ENCODE measurements at places on chromosomes 3 and 15.

GRCh38 chr3:145604851-145605250 is 556.1 kb downstream of the PLOD2 start:
- DNase-seq: no peak

DNA sequence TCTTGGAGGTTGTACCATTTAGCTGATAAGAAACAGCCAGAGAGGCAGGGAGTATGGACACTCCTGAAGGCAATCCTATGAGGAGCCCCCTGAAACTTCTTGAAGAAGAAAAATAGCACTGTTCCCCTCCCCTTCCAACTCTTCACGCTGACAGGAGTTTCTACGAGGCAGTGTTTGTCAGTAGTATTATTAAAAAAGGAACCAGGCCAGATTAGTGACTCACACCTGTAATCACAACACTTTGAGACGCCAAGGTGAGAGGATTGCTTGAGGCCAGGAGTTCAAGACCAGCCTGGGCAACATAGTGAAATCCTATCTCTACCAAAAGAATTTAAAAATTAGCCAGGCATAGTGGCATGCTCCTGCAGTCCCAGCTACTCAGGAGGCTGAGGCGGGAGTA is 38.7 kb downstream of the WWTR1 start:
- no peak for DNase-seq

GRCh38 chr3:17013571-17013970 is 128.8 kb downstream of the PLCL2 start:
- no peak for DNase-seq

- no peak for DNase-seq
Observed at GRCh38 chr15:67241132-67241855, 13.2 kb downstream of the AAGAB start.

GRCh38 chr15:34999906-35000305 is 11.8 kb upstream of the ZNF770 start:
- DNase-seq: no peak

GRCh38 chr15:70036585-70037291 is 61.0 kb downstream of the TLE3 start:
- DNase-seq: no peak

DNA sequence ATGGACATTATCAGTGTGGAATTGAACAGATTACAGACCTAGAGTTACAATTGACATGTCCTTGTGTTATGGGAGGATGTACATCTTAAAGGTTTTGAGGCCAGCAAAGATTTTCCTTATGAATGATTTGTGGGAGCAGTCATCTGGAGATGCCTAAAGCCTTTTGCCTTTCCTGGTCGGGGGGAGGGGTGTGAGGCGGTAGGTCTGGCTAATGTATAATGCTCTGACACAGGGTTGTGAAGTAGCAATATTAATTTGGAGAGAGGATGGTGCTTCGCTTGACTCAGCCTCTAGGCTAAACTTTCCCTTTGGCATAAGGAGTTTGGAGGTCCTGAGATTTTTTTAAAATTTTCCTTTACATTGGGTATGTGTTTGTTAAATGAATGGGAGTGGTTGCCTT is 23.3 kb downstream of the FBXO22 start:
- DNase-seq: no peak

DNA sequence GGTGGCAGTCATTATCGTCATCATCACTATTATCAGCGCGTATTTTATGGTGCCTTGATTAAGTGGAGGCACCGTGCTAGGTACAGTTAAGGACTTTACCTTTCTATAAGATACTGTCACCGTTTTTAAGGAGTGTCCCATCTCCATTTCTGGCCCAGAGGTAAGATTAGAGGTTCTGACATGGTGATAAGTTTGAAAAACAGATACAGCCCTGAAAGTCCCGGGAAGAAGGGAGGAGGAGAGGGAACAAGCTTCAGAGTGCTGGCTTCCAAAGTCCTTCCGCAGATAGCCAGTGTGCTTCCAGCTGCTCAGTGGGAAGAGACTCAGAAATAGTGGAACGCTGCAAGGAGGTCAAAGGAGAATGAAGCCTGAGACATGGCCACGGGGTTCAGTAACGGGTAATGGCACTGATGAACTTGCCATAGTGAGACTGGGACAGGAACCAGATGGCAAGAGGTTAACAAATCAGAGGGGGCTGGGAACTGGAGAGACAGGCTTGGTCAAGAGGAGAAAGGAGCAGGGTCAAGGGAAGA is 9.1 kb upstream of the TM4SF4 start:
- no peak for DNase-seq

DNA sequence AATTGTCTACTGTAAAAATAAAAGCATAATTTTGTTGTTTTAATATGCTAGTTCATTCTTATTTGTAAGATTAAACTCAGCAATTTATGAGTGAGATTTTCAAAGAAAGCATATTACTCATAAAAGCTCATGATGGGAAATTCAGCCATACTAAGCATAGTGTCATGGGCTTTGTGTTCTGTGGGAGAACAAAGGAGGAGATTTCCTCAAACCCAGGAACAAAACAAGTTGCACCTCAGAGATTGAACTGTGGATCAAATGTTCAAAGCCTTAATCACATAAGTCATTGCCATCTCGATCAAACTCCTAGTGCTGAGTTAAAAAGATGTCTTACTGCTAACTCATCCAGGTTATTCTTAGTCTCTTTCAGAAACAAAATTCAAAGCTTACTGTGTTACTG is 85.6 kb upstream of the PDZRN3 start:
- no peak for DNase-seq

GRCh38 chr3:59632760-59633573 is 583.1 kb upstream of the CFAP20DC start:
- no peak for DNase-seq
